ENCODE measurements at places on chromosomes 6 and 20. TPM values are rescaled to one million over a fixed set of nuclear protein-coding genes. Genes with fewer than 3 reads are reported as not detected.

SFTA2 gene
- polyA plus RNA-seq = 0.70 TPM

SLC17A2 gene
- polyA plus RNA-seq = 0.01 TPM

DNA sequence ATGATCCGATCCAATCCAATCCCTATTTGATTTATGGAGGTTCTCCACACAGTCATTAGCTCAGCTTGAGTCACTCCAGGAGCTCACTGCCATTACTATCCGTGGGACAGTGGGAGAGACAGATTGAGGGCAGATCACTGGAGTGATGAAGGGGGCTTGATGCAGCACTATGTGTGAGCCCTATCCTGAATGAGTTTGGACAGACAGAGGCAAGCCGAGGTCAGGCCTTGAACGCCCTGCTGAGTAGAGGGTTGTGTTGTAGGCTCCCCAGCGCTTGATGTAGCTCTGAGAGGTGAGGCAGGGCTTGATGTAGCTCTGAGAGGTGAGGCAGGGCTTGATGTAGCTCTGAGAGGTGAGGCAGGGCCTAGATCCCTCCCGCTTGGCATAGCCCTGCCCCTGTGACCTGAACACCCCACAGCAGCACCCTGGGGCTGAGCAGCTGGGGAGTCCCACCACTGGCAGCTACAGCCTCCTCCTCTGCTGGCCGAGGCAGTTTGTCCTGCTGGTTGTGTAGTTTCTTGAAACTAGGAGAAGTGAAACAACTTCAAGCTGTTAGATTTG is 58.7 kb downstream of the ZFAND3 start:
- H3K27me3 ChIP-seq = no peaks in the 10 kb centered on the region
- no peaks in the 10 kb centered on the region for H3K36me3 ChIP-seq
- H3K4me3 ChIP-seq = no peak overlapping the region
- H3K4me1 ChIP-seq = no peaks in the 10 kb centered on the region
- DNase-seq = no peak
- H3K27ac ChIP-seq = no peak overlapping the region

DNA sequence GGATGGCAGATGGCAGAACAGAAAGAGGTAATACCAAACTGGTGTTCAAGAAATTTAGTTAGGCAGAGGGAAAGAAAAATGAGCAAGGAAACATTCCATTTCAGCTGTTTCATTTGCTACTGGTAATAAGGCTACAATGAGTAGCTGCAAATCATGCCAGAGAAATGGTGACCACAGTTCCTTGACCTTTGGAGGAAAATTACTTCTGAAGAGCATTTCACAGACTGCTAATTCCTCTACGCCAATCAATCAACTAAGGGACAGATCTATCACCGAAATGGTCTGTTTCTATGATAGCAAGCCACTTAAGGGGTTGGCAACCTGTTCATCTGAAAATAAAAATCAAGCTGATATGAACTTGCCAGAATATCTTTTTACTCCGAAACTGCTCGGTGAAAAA is 119.5 kb downstream of the PTPRK start:
- DNase-seq = no peak
- no peaks in the 10 kb centered on the region for H3K4me1 ChIP-seq
- H3K36me3 ChIP-seq = peaks cover 4% of the 10 kb centered on the region
- H3K27me3 ChIP-seq = no peaks in the 10 kb centered on the region
- no peak overlapping the region for H3K27ac ChIP-seq
